ENCODE measurements at places on chromosomes 6 and 20.

GRCh38 chr6:89986650-89987074 lies 92.4 kb downstream of the GJA10 start:
- peak; percentile 45 for DNase-seq

DNA sequence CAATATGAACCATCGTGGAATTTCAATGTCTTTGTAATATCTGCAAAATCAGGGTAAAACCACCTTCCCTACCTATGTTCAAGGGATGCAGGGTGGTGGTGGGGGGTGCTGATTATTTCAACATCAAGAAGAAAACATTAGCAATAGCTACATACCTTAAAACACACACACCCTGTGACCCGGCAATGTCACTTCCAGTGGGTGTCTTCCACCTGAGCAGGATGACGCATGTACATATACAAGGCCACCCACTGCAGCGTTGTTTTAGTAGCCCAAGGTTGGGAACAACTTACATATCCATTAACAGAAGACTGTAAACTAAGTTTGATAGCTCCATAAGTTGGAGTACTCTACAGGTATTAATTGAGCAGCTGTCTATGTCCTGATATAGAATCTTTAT lies 62.6 kb upstream of the SIRPG start:
- no peak for DNase-seq

GRCh38 chr6:14889188-14889587 lies 356.7 kb upstream of the JARID2 start:
- no peak for DNase-seq

- DNase-seq = no peak
Measured at GRCh38 chr6:41344876-41345275, 9.5 kb downstream of the NCR2 start.

DNA sequence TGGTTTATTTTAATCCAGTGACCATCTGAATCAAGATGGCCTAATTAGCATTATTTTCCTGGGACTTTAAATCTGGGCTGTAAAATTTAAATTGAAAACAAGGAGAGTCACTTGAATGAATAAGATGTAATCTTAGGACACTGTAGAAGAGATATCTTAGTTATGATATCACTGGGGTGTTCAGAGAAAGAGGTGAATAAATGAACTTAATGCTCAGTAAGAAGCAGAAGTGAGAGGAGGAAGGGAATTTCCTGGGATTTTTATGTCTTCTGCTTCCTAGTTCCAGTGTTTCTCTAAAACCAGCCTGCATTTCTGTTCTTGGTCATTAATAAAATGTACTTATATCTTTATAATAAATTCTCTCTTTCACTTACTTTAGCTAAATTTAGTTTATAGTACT lies 136.8 kb upstream of the PTPRK start:
- DNase-seq = no peak

GRCh38 chr20:54208548-54209176 lies 775 bp downstream of the PFDN4 start:
- DNase-seq = peak; percentile 38

DNA sequence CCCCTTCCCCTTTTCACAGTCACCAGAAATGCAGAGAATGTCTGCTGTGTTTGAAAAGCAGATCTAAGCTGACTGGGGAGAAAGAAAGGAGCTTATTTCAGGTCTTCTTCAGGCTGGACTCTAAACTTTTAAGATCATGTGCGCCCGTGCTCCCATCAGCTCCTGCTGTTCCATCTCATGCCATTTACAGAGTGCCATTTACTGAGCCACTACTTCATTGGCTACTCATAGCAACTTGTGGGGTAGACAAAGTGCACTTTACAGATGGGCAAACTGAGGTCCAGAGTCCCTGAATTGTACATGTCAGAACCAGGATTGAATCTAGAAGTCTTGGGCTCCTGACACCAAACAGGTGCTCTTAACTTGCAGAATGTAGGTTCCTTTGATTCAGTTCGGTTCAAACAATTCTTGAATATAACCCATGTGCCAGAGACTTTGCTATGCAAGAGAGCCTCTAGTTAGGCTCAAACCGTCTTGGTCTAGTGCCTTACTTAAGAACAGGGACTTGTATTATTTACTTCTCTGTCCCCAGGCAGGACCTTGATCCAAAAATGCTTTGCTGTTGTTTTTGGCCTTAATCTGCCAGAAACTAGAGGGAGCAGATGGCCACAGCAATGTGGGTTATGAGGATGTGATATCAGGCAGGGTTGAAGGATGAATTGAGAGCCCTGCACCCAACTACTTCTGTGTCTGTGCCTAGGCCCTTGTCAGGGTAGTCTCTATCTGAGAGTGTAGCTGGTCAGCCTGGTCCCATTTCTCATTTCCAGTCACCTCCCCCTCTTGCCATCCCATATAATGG lies 56.4 kb downstream of the RALY start:
- no peak for DNase-seq

DNA sequence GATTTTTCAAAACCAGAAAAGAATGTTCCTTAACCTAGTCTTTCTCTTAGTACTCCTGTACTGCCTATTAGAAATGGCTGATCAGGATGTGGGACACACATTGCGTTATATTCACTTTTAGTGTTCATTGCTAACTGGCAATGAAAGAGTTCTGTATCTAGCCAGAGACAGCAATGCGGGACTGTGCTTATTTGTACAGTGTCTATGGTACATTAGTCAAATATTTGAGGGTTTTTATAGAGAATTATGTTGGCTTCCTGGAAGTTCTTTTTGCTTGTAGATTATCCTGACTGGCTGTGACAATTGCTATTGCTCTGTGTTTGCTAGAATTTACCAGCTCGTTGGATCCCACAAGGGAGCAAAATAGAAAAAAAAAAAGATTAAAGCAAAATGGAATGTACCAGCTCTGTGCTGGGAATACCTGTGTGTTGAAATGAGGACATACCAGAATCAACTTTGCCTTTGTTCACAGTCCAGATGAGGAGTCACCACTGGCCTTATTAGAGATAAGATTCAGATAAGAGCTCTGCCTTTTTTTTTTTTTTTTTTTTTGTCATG lies 22.4 kb upstream of the IFNGR1 start:
- no peak for DNase-seq

- no peak for DNase-seq
Measured at GRCh38 chr6:15129887-15130286, 116.0 kb upstream of the JARID2 start.

DNA sequence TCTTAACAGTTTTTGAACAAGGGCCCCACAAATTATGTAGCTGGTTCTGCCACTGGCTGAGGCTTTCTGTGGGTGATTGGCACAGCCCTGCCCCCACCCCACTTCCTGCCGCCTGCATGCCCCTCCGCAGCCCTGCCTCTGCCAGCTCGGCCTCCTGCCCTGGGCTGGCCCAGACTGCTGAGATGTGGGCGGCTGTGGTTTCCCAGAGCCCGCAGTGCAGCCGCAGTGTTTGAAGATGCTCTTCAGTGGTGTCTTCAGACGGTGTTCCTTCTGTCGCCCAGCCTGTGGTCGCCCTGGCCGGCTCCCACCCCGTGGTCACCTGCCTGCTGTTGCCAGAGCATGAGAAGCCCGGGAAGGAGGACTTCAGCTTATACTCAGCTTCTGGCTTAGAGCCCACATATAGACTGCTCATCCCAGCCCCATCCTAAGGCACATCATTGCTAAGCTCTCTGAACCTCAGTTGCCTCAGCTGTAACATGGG lies 154.3 kb downstream of the VEGFA start:
- DNase-seq = no peak
